ENCODE measurements at places on chromosomes 13 and 19.

- no peak for DNase-seq
These were observed 158.0 kb downstream of the DLEU7 start for GRCh38 chr13:50685491-50685890.

DNA sequence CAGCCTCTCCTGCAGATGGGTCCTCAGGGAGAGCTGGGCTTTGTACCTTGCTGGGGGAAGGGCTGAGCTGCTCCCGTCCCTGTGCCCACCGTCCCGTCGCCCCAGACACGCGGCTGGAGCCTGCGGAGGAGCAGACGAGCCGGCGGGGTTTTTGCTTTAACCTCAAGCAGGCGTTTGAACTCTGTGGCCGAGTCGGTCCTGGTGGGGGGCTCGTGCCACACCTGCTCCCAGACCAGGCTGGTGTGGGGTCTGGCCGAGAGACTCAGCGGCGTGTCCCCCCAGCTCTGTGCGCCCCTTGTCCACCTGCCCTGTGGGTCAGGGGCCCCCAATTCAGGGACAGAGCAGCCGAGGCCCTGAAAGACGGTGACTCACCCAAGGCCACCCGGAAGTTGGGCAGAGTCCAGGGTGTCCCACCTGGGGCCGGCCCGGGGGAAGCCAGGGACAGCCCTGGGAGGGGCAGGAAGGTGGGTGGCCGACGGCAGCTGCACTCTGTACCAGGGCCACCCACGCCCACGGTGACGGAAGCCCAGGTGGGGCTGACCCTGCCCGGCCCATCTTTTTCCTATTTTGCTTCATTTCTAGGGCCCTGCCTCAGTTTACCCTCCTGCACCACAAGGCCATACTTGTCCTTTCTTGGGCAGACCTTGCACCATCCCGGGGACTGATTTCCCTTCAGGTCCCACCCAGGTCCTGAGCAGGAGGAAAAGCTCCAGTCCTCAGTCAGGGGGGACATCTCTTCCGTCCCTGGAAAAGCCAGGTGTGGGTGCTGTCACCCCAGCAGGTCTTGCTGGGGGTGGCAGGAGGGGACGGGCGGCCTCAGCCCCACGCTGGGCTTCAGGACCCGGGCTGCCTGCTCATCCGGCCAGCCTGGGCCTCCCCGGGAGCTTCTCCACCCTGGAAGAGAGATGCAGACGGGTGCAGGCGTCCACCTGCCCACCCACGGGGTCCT, 5.3 kb downstream of the EFNA2 start:
- DNase-seq, result no peak

GRCh38 chr19:46082728-46083050, 41.8 kb downstream of the IGFL3 start:
- DNase-seq, result no peak

- DNase-seq, result no peak
These were observed 179.9 kb downstream of the VWA8 start for GRCh38 chr13:41780715-41781706.

GRCh38 chr19:31146015-31146414, 203.2 kb downstream of the TSHZ3 start:
- DNase-seq, result no peak

- no peak for DNase-seq
These were observed 37.4 kb upstream of the ZNF724 start for GRCh38 chr19:23287620-23288019.

DNA sequence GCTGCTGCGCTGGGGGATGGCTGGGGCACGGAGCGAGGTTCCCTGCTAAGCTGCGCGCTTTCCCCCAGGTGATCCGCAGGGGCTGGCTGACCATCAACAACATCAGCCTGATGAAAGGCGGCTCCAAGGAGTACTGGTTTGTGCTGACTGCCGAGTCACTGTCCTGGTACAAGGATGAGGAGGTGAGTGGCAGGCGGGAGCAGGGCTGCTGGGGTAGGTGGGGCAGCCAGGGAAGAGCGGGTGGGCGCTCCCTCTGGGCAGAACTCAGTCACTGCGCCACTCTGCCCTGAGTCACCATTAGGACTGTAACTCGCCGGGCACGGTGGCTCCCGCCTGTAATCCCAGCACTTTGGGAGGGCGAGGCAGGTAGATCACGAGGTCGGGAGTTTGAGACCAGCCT, 23.8 kb downstream of the TMED1 start:
- DNase-seq, result no peak

DNA sequence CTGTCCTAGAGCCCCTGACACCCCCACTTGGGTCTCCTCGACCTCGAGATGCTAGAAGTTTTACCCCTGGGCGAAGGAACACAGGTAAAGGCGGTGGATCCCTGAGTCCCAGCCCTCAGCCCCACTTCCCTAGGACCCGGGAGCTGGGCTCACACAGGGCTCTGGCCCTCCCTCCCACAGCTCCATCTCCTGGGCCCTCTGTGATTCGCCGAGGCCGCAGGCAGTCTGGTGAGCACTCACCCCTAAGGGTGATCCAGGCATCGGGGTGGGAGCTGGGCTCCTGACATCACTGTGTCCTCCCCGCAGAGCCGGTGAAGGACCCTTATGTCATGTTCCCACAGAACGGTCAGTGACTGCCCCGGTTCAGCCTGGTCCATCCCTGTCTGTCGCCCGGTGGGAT, 8.3 kb downstream of the PLEKHG2 start:
- no peak for DNase-seq

DNA sequence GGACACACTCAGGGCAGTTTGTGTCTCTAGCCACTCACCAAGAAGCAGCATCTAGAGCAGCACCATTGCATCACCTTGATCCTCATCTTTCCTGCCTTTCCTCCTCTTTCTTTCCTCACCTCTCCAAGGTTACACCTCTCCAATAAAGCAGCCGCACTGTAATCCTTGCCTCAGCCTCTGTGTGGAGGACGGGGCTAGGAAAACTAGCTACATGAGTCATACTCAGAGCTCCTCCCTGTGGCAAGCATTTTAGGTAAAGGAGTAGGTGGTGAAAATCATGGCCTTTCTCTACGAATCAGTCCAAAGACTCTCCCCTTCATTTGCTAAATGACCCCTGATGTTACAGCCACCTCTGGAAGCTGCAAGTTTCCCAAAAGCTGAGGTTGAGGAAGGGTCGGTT, 108.9 kb downstream of the DNAJC15 start:
- no peak for DNase-seq

- DNase-seq, result no peak
These were observed 200.4 kb downstream of the DLEU7 start for GRCh38 chr13:50643060-50643459.

GRCh38 chr13:77702366-77702765, 4.9 kb downstream of the SLAIN1 start:
- no peak for DNase-seq

- peak; percentile 23 for DNase-seq
These were observed at the start of gene ELF1 for GRCh38 chr13:41019011-41019487. ELF1 (minus strand) TSS chr13:41019316; CDS start chr13:40982054, 37,262 bp downstream.

GRCh38 chr19:55382522-55383054, 1.5 kb downstream of the TMEM238 start:
- DNase-seq, result no peak

GRCh38 chr13:94233401-94233800, 246.1 kb downstream of the DCT start:
- DNase-seq, result no peak

DNA sequence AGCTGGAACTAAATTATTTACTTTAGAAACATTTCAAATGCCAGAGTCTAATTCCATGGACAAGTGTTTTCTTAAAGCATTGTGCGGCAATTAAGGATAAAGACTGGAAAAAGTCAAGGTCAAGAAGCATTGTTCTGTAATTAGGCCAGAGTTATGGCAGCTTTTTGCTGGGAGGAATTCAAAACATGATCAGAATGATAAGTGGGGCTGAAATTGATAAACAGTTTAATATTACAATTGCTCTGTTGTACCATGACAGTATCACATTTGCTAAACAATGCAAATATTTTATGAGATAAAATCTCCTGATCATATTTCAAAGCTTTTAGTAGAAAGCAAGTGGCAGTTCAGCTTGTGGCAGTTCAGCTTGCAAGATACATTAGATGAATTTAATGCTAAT, 513.7 kb downstream of the GPC6 start:
- DNase-seq, result no peak

All from activated CD8-positive, alpha-beta memory T cell treated with anti-CD3 and anti-CD28 coated beads for 1 hour (primary cell).